Adrenal gland (tissue), 19 donors: ENCODE measurements at places on chromosomes 3 and 15. TPM values are rescaled to one million over a fixed set of nuclear protein-coding genes. Genes with fewer than 3 reads are reported as not detected.

- DNase-seq = no peak
Measured at GRCh38 chr3:47024932-47025331, 45.5 kb downstream of the NBEAL2 start.

Gene PLSCR1
- 94.3 TPM for total RNA-seq

GRCh38 chr3:39327053-39327745 is 2.3 kb upstream of the CCR8 start:
- no peak for DNase-seq

- DNase-seq = no peak
Measured at GRCh38 chr3:183435661-183436060, 7.2 kb upstream of the MCF2L2 start.

DNA sequence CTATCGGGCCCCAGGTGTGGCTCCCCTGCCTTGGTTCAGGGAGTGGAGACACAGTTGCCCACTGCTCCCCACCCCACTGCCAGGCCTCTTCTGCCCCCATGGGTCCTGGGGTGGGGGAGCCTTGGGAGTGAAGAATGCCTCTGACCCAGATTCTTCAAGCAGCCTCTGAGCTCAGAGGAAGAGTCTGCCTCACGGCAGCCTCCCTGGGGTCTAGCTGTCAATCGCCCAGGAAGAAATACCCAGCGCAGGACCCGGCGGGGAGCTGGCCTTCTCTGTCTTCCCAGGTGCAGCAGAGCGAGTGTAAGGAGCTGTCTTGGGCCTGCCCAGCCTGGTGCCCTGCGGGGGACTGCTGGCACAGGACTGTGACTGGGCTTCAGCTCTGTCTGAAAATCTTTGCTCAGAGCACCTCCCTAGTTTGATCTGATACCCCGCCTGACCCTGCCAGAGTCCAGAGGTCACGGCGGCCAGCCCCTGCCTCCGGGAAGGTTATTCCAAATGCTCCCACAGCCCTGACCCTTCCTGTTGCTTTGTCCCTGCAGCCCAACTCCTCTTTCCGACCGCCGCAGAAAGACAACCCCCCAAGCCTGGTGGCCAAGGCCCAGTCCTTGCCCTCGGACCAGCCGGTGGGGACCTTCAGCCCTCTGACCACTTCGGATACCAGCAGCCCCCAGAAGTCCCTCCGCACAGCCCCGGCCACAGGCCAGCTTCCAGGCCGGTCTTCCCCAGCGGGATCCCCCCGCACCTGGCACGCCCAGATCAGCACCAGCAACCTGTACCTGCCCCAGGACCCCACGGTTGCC is 11.0 kb downstream of the ANKRD63 start:
- DNase-seq = no peak

Gene BRPF1
- 14.1 TPM for total RNA-seq

- no peak for DNase-seq
Measured at GRCh38 chr3:118671192-118671591, 363.5 kb downstream of the IGSF11 start.

- DNase-seq = peak; percentile 48
Measured at GRCh38 chr3:138781012-138781470, 53.7 kb downstream of the PIK3CB start.

DNA sequence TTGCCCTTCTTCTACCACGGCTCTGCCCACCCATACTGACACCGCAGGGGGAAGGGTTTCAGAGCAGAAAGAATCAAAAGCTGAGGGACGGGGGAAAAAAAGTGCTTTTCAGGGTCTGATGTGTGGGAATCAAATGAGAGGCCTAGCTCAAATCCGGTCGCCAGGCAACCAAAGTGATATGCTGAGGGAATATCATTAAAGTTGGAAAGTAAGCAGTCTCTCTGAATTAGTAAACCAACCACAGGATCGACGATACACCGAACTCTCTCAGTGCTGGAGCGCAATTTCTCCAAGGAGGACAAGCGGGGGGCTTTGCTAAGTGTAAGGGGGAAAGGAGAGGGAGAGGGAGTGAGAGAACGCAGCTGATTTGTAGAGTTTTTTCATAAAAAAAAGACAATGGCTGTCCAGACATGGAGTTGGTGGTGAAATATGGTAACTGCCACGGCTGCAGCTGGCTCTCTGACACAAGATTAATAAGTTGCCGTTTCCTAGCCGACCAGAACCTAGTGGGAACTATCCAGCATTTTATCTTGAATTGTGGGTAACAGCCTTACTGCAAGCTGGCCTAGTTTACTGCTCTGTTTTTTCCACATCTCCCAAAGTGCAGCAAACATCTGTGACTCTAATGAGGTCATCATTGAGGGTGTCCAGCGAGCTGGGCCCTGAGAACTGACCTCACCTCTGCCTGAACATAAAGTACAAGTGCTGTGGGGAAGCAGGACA is 530.2 kb downstream of the SOX2 start:
- peak; percentile 91 for DNase-seq

Gene CRYGS
- 4.0 TPM for total RNA-seq

Gene UROC1
- total RNA-seq = not detected

DNA sequence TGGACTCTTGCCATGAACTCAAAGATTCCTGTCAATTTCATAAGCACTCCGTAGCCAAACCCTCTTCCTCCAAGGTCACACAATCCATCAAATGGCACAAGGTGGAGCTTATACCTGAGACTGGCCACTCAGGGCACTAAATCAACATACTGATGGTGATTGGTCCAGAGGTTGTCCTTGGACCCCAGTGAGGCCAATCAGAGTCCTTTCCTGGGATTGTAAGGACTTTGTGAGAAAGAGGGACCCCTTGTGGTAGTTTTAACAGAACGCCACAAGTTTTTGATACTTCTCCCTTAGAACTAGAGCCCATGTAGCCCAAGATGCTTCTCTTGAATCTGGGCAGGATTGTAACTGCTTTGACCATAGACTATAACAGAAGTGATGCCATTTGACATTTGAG is 44.4 kb upstream of the LARS2 start:
- no peak for DNase-seq

DNA sequence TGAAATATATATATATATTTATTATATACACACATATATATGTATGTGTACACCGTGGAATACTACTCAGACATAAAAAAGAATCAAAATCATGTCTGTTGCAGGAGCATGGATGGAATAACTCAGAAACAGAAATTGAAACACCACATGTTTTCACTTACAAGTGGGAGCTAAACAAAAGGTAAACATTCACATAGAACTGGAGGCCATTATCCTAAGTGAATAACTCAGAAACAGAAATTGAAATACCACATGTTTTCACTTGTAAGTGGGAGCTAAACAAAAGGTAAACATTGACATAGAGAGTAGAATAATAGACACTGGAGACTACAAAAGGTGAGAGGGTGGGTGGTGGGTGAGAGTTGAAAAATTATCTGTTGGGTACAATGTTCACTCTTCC is 171.5 kb upstream of the GOLIM4 start:
- DNase-seq = no peak

Gene CLDN16
- total RNA-seq = 2.9 TPM

Gene WDR49
- total RNA-seq = not detected

DNA sequence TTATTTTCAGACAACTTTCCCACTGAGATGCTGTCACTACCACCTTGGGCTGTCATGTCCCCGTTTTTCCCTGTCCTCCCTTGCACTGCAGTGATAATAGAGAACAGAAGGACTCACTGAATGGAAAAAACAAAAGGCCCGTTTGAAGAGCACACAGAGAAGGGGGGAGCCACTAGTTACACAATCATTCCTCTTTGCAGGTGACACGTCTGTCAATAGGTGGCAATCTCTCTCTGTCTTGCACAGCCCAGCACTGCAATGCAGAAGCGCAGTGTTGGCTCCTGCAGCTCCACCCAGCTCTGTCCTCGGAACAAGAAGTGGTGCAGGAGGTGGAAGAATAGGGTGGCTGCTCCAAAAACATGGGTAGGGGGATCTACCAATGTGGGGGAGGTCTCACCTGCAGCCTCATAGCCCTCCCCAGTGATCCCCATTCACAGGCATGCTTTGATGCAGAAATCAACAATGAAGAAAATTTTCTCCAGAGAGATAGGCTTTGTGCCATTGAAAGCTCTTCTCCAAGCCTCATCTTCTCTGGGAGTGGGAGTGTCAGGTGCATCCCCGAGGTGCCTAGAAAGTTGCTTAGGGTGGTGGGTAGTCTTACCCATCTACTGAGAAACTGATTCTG is 31.8 kb downstream of the FSTL1 start:
- DNase-seq = peak; percentile 73

DNA sequence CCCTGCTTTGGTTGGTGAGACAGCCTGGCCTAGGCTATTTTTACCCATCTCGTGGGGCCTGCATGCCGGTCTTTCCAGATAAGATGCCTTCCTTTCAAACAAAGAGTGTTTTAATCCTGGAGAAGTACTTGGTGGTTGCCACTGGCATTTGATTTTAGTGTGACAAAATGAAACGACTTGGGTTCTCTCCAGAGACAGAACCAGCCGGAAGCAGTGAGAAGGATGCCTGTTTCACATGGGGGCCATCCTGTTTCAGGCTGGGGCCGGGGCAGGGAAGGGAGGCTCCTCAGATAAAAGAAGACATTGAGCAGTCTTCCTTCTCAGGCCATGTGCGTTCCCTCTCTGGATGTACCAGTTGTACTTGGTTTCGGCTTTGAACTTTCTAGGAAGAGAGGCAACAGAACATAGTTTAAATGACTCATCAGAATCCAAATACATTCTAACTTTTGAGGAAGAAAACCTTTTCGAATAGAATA is 74.9 kb downstream of the TOP2B start:
- no peak for DNase-seq

DNA sequence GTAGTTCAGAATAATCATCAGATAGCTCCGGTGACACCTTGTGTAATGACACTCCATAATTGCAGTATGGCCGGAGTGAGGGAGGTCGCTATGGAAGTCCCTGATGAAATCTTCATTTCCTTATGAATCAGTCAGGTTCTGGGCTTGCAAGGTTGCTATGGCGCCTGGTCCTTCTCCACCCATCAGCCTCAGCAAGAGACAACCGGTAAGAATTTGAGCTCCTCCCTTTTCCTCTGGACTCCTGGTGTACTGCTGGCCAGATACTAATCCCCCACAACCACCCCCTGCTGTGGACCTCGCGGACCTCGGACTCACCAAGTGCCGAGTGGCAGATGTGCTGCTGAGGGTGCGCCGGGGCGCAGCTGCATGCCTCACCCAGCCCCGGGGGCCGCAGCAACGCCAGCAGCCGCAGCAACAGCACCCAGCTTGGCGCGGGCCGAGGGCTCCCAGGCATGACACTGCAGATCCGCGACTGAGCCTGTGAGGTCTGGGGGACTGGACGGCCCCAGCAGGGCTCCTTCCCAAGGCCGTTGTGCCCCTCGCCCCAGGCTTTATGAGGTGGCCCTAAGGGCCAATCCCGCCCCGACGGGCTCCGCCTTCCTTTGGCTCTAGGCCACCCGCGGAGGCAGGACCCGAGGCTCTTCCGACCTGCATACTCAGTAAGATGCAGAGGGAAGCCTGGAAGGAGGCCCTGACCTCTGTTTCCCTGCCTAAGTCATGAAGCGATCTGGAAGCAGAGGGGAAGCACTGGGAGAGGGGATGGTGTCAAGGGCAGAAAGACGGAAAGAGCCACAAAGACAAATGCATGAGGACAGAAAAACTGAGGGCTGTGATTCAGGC is at the start of gene TIMP4:
TIMP4 (minus strand) TSS at position 526 of the 840 bp plus-strand sequence; CDS start at position 454, 72 bp downstream.
- DNase-seq = peak; percentile 64

Gene ZNF662
- total RNA-seq = 8.7 TPM

Gene PLXND1
- total RNA-seq = 191 TPM

Gene LCMT2
- total RNA-seq = 9.5 TPM

Gene RAD51
- total RNA-seq = 1.4 TPM

GRCh38 chr3:144343777-144344176 is 372.2 kb downstream of the DIPK2A start:
- no peak for DNase-seq

DNA sequence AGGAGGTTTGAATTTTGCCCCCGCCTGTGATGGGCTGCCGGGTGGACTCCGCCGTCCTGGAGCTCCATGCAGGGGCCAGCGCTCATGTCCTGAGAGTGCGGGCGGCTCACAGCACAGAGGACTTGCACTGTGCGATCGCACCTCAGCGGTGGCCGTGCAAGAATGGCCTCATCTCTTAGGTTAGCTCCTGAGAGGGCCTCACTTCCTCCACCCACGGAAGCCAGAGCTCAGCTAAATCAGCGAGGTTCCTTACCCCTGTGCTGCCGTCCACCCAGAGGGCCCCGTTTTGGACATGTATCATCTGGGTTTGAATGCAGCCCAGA is 72.0 kb upstream of the PCSK6 start:
- DNase-seq = no peak

- no peak for DNase-seq
Measured at GRCh38 chr15:37929238-37929637, 5.2 kb upstream of the TMCO5A start.

GRCh38 chr3:16463119-16463518 is 50.4 kb downstream of the RFTN1 start:
- DNase-seq = no peak

- DNase-seq = no peak
Measured at GRCh38 chr3:26535151-26535550, 87.4 kb upstream of the LRRC3B start.

- DNase-seq = no peak
Measured at GRCh38 chr3:52200981-52201679, 3.2 kb downstream of the ALAS1 start.

DNA sequence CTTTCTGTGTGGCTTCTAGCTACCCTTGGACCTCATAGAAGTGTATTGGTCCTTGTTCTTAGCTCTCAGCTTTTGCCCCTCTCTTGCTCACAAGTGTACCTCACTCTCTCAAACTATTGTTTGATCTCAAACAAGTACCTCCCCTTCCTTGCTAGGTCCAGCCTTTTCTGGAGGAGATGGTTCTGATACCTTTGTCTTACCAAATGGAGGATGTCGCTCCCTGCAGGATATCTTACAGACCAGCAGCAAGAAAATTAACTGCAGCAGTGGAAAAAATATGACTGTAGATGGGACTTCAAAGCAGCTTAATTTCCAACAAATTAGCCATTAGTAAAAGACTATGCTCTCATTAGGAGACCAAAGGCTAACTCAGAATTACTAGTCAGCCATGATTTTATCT is 388.1 kb upstream of the ROBO2 start:
- DNase-seq = no peak

Gene RTP1
- not detected for total RNA-seq

DNA sequence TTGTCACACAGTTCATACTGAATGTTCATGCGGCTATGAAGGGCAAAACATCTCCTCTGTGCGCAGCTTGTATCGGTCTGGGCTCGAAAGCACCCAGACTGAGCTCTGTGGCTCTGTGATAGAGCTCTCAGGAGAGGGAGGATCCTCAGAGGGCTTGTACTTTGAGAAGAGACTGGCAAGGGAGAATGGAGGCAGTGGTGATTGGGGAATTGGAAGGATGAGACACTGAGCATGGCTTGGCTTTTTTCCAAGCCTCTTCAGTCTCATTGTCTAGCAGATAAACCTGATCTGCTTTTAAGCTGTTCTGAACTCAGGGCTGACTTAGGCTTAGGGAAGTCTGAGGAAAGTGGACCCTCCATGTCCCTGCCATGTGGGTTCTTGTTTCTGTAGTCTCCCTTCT is 43.0 kb downstream of the RAD54L2 start:
- DNase-seq = peak; percentile 25

DNA sequence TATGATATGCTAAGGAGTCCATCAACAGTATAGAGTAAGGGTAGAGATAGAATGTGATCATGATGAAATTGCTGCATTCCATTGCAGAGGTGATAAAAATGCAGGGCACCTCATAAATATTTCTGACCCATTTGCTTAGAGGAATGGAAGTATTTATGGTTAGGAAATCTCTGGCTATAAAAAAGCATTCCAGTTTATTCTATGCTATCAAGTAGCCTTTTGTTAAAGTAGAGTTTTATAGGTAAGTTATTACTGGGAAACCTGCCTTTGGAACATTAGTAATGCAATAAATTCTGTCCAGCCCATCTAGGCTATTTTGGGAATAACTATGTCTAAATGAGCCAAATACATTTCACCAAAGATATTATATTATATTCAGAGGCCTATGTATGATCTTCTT is 19.8 kb upstream of the STRIT1 start:
- no peak for DNase-seq

GRCh38 chr3:71369701-71370391 is 213.7 kb downstream of the FOXP1 start:
- no peak for DNase-seq
